ENCODE measurements at places on chromosomes 2 and 18.

GRCh38 chr2:184646593-184646992 is 48.3 kb downstream of the ZNF804A start:
- no peaks in the 10 kb centered on the region for H3K27me3 ChIP-seq
- no peak overlapping the region for H3K27ac ChIP-seq
- no peak for DNase-seq
- no peaks in the 10 kb centered on the region for H3K36me3 ChIP-seq
- H3K4me3 ChIP-seq: no peak overlapping the region
- peaks cover 6% of the 10 kb centered on the region for H3K4me1 ChIP-seq

- H3K27me3 ChIP-seq: peaks cover 2% of the 10 kb centered on the region
- DNase-seq: no peak
- no peak overlapping the region for H3K4me3 ChIP-seq
- H3K36me3 ChIP-seq: no peaks in the 10 kb centered on the region
- H3K27ac ChIP-seq: no peak overlapping the region
These were observed 7.8 kb downstream of the DOK6 start for GRCh38 chr18:69408522-69408921.

DNA sequence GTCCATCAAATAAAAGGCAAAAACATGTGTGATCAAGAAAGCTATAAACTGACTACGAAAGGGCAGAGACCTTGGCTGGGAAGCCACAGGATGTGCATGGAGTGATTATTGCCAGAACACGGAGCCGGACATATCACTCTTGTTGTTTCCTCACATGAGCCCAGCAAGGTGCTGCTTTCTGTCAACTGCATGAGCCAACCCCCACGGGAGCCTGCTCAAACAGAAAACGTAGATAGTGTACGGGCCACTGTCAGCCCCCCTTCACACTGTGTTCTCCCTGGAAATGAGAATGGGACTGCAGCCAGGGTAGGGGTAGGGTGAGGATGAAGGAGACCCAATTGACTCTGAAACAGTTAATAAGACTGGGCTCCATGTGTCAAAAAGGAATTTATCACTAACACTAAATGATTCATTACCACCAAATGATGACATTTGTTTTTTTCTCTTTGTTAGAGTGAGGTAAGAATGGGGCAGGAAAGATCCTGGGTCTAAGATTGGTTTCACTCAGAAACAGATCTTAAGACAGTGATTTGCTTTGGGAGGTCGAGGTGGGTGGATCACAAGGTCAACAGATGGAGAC is 235.8 kb downstream of the MREG start:
- no peak overlapping the region for H3K27ac ChIP-seq
- no peak for DNase-seq
- H3K4me1 ChIP-seq: peaks cover 7% of the 10 kb centered on the region
- H3K4me3 ChIP-seq: no peak overlapping the region
- no peaks in the 10 kb centered on the region for H3K36me3 ChIP-seq
- no peaks in the 10 kb centered on the region for H3K27me3 ChIP-seq

- no peak overlapping the region for H3K4me3 ChIP-seq
- no peak for DNase-seq
- H3K36me3 ChIP-seq: no peaks in the 10 kb centered on the region
- no peak overlapping the region for H3K27ac ChIP-seq
These were observed 220.6 kb downstream of the SRBD1 start for GRCh38 chr2:45390441-45390840.

DNA sequence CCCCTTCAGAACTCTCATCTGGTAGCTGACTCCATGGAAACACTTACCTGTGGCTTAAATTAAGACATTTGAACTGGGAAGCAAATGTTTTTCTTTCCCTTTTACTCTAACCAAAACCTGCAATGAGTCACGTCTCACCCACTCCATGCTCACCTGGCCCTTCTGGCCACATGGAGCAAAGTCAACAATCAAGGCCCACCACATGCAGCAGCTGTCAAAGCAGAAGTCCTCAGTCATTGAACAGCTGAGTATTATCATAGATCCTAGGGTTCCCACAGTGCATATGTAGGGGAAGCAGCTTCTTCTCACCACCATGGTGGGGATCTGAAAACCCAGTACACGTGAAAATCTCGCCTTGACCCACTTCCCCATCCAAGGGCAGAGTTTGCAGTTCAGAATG is 12.3 kb upstream of the MEP1B start:
- H3K36me3 ChIP-seq: no peaks in the 10 kb centered on the region
- no peak overlapping the region for H3K4me3 ChIP-seq
- no peak overlapping the region for H3K27ac ChIP-seq
- H3K27me3 ChIP-seq: no peaks in the 10 kb centered on the region

GRCh38 chr18:55433648-55434047 is 154.3 kb downstream of the TCF4 start:
- no peaks in the 10 kb centered on the region for H3K36me3 ChIP-seq
- no peak for DNase-seq
- H3K27ac ChIP-seq: no peak overlapping the region
- H3K4me1 ChIP-seq: no peaks in the 10 kb centered on the region

Measured in mesenchymal stem cell (in vitro differentiated cells and primary cell).